Kidney tubule cell (primary cell): ENCODE measurements at places on chromosomes 6 and 20.

- peak; percentile 99 for DNase-seq
Measured at GRCh38 chr20:6053776-6054688, at the start of gene LRRN4. TSS of gene LRRN4 (minus strand) at chr20:6054060. CDS start at chr20:6052799, 1,261 bp downstream.

GRCh38 chr20:46833360-46833759 lies 61.3 kb upstream of the EYA2 start:
- no peak for DNase-seq

DNA sequence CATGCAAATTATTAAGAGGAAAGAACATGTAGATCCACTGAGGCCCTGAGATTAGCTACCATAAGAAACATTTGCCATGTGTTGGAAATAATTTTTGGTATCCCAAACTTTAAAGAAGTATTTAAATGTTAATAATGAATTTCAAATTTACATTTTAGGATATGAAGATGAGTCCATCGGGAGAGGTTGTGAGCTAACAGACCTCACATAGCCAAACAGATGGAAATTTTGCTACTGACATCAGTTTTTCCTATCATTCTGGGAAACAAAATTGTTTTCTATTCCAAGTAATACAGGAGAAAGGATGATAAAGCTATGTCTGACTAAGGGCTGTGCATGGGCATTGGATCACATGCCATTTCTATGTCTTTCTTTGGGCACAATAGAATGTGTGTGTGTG lies 809.6 kb downstream of the TENT5A start:
- DNase-seq: no peak

- no peak for DNase-seq
Measured at GRCh38 chr6:117668736-117669135, 6.5 kb upstream of the NUS1 start.
